ENCODE measurements at places on chromosomes 1 and 21.

- DNase-seq, result no peak
Observed at GRCh38 chr21:39161064-39161463, 22.2 kb downstream of the PSMG1 start.

GRCh38 chr1:27037518-27037917, 24.9 kb upstream of the TENT5B start:
- DNase-seq, result no peak

GRCh38 chr1:40133839-40134238, 27.3 kb upstream of the RLF start:
- no peak for DNase-seq

- DNase-seq, result no peak
Observed at GRCh38 chr1:79617777-79618176, 611.2 kb upstream of the ADGRL4 start.

- DNase-seq, result no peak
Observed at GRCh38 chr1:222843469-222844410, 28.9 kb downstream of the DISP1 start.

GRCh38 chr1:177800400-177801088, 169.3 kb downstream of the SEC16B start:
- no peak for DNase-seq

DNA sequence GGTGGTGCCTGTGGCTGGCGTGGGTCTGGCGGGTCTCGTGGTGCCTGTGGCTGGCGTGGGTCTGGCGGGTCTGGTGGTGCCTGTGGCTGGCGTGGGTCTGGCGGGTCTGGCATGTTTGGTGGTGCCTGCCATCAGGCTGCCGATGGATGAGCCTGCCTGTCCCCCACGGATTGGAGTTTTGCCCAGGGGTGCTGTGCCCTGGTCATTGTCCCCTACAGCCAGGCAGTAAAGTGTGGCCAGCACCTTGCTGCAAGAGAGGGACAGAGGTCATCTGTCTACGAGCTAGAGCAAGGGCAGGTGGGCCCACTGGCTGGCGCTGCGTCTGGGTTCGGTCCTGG, 41.8 kb downstream of the SKI start:
- DNase-seq, result no peak

DNA sequence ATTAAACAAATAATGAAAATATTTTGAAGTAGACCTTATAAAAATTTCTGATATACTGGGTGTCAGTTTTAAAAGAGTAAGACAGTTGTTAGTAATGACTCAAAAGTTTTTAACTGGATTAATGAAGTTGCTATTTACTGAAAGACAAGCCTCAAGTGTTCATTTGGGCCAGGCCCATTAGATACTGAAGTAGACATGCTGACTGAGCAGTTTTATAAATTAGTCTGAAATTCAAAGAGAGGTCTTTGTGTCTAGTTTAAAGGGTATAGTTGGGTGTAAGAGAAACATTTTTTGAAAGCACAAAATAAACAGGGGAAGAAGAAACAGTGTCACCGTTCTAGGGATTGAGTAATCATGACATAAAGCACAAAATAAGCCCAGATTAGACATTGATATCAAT, 1577.2 kb downstream of the AMY1C start:
- DNase-seq, result no peak

DNA sequence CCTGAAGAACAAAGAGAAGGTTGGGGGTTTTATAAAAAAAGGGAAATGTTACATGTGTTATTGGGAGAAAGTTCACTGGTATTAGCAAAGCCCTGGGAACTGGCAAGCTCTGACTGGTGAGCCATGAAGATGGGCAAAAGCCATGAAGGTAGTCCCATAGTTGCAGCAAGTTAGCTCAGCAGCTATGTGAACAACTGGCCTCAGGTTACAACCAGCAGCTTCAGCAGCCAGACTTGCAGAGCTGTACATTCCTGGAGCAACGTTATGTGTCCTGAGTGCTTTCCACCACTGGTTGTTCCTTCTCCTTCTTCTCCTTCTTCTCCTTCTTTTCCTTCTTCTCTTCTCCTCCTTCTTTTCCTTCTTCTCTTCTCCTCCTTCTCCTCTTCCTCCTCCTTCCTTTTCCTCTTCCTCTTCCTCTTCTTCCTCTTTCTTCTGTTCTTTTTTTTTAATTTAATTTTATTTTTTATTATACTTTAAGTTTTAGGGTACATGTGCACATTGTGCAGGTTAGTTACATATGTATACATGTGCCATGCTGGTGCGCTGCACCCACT, 56.1 kb upstream of the TLR5 start:
- no peak for DNase-seq

DNA sequence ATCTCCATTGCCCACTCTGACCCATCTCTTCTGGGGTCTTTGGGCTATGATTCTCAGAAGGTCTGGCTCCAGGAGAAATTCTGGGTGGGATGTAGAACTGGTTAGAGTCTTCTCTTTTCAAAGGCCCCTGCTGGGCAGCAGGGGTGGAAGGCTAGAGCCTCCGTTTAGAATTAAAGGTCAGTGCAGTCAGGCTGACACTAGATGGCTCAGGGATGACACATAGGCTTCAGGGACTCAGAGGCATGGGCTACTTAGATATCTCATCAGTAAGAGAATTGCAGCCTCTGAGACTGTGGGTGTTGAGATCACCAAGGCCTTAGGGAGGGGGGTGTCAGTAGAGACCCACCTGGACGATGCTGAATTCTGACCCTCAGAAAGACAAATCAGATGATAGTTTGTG, 12.6 kb upstream of the PPM1J start:
- no peak for DNase-seq

GRCh38 chr1:239682960-239683359, 296.6 kb downstream of the CHRM3 start:
- DNase-seq, result no peak
